ENCODE measurements at places on chromosomes 5 and 9.

GRCh38 chr5:171421331-171422262 is 2.1 kb downstream of the FGF18 start:
- no peak for DNase-seq

- no peak for DNase-seq
Observed at GRCh38 chr5:36790847-36791246, 85.7 kb upstream of the NIPBL start.

GRCh38 chr9:133119103-133119845 is 1.8 kb downstream of the RALGDS start:
- DNase-seq, result no peak

- DNase-seq, result no peak
Observed at GRCh38 chr5:173767574-173768266, 120.4 kb upstream of the CPEB4 start.

- no peak for DNase-seq
Observed at GRCh38 chr5:5751498-5751897, 329.0 kb downstream of the ICE1 start.

- no peak for DNase-seq
Observed at GRCh38 chr5:102450313-102450990, 48.3 kb downstream of the SLCO6A1 start.

DNA sequence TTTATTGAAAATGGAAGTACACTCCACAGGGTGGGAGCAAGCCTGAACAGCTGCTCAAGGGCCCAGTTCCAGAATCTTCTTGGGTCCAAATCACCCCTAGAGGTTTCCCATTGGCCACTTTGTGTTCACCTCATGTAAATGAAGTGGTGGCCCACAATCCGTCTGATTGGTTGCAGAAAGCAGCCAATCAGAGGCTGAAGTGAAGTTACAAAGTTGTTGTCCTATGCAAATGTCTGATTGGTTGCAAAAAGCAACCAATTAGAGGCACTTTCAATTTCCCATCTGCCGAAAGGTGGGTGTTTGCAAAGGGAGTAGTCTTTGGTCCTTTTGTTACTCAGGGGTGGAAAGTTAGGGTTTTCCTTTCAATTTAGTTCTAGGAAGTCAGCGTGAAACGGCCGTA is 8.8 kb downstream of the TMEM171 start:
- DNase-seq, result no peak

DNA sequence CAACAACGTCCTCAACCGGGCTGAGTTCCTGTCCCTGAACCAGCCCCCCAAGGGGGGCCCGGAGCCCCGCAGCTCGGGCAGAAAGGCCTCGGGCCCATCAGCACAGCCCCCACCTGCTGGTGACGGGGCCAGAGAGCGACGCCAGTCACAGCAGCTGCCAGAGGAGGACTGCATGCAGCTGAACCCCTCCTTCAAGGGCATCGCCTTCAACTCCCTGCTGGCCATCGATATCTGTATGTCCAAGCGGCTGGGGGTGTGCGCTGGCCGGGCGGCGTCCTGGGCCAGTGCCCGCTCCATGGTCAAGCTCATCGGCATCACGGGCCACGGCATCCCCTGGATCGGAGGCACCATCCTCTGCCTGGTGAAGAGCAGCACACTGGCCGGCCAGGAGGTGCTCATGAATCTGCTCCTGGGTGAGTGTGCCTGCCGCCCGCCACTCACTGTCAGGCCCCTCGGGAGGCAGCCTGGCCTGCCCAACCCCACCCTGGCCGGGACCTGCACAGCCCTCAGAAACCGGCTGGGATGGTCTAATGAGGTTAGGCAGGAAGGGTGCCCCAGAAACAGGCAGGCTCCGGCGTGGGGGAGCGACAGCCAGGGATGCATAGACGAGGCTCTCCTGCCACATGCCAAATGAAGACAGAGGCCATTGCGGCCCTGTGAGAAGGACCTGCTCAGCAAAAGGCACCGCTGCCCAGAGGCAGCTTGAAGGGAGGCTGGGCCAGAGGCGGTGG is 678 bp downstream of the PLPP7 start:
- no peak for DNase-seq

DNA sequence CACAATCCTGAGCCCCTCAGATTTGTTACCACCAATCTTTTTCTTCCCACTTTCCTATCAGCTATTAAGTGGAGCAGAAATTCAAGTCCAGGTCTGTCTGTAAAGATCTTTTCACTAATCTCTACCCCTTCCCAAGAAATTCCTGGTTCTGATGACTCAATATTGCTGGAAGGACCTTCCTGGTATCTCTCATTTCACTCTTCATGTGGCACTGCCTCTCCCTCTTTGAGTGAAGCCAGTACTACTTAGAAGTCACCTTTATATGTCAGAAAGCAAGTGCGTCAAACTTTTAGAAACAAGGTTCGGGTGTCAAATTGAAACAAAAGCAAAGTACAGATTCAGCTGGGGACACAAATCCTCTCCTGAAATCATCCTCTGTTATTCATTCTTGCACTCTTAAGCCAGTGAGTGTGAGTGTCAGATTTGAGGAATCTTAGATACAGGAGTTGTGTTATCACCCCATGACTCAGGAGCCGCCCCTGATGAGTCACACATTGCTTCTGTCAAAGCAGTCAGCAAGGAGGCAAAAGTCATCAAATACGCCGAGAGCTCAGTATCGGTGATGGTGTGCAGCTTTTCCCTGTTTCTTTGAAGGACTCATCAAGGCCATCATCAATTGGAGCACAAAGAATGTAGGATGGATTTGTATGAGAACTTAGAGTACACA is 313.0 kb downstream of the CETN3 start:
- DNase-seq, result no peak

DNA sequence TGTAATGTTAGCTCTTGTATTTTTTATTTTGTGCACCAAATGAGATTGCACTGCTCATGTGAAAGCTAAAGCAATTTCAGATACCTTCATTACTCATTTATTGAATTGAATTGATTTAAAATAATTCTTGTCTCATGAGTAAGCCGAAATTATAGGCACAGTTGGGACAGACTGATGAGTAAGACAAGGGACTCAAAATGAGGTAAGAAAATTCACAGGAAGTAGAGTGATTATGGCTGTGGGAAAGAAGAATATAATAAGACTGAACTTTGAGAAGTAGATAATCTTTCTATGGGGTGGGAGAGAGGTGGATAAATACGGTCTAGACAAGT is 51.1 kb downstream of the NUDT12 start:
- DNase-seq, result no peak

DNA sequence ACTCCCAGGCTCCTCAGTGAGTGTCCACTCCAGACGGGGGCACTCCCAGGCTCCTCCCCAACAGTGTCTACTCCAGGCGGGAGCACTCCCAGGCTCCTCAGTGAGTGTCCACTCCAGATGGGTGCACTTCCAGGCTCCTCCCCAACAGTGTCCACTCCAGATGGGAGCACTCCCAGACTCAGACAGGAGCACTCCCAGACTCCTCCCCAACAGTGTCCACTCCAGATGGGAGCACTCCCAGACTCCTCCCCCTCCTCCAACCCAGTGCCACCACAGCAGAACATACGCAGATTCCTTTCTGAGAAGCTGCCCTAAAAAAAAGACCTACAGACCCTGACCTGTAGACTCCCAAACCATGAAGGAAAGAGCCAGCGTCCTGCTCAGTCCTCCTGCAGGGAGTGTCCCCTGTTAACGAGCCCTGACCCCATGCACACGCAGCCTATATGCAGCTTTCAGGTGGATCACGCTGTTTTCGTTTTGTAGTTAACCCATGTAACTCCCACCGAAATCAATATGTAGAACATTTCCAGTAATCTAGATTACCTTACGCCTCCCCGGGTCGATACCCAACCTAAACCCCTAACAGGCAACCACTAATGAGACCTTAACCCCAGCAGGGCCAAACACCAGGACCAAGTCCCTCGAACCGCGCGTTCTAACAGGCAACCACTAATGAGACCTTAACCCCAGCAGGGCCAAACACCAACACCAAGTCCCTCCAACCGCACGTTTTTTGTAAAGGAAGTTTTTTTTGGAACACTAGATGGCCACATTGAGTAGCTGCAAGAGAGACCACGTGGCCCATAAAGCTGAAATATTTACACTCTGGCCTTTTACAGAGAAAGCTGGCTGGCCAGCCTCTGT is 15.7 kb downstream of the PNPLA7 start:
- peak; percentile 20 for DNase-seq

DNA sequence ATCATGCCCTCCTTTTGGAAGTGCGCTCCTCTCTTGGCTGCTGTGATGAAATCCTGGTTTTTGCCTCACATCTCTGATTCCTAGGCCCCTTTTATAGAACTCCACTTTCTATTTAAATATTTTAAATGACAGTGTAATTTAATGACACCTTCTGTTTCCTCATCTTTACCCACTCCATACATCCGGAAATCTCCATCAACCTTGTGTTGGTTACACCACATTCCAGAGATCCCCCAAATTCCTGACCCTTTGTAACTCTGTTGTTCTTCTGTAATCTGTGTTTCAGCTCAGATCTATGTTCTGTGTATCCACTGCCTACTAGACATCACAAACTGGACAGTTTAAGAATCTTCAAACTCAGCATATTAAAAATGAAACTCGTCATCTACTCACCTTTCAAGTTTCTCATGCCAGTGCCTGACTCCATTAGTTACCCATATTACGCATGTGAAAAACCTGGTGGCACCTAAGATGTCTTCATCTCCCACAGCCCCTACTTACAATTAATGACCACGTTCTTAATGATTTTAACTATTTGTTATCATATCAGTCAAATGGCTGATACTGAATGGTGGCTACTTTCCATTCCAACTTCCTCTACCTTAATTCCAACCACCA is 25.1 kb downstream of the PARP8 start:
- no peak for DNase-seq

DNA sequence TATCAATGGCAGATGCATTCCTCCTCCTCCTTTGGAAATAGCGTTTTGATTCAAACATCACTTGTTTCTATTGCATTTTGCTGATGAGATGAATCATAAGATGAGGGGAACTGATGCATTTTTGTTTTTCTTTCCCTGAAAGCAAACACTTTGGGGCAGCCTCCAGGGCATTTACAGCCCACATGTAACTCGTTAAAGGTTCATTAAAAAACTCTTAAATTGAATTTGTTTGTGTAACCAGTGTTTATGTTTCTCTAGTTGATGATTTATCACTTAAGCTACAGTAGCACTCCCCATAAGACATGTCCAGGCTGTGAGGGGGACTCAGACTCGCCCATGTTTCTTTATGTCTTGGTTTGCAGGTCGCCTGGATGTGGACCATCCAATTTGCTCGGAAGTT is 246.1 kb upstream of the ANKH start:
- no peak for DNase-seq

DNA sequence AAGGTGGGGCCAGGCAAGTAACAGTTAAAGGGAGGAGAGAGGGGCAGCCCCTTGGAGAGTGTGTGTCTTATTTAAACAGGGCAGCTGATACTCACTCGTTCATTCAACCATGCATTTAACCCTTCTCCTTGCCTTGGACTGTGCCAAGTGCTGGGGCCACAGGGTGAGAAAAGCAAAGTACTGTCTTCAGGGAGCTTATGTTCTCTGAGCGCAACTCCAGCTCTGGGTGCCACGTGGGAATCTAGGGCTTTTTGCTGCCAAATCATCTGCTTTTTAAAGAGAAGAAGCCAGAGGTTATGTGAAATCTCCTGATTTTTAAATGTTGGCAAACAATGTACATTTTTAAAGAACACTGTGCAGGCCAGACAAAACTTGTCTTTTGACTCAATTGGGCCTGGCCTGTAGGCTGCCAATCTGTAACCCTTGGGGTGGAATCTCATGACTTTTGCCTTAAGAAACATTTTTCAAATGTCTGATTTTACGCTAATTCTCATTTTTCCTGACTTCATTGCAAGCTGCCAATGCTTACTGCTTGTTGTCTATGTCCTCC is 157.8 kb downstream of the NTRK2 start:
- DNase-seq, result no peak

DNA sequence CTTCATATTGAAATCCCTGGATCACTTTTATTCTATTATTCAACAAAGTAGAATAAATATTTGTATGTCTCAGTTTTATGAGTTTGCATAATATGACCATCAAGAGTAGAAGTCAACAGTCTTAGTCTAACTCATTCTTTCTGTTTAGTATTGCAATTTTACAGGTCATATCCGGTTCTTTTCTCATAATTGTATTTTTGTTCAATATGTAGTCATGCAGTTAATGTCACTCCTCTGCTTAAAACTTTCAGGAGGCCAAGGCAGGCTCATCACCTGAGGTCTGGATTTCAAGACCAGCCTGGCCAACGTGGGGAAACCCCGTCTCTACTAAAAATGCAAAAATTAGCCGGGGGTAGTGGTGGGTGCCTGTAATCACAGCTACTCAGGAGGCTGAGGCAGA is 148.4 kb upstream of the TRPM3 start:
- DNase-seq, result no peak

GRCh38 chr5:160287378-160288051 is 24.8 kb downstream of the CCNJL start:
- no peak for DNase-seq

DNA sequence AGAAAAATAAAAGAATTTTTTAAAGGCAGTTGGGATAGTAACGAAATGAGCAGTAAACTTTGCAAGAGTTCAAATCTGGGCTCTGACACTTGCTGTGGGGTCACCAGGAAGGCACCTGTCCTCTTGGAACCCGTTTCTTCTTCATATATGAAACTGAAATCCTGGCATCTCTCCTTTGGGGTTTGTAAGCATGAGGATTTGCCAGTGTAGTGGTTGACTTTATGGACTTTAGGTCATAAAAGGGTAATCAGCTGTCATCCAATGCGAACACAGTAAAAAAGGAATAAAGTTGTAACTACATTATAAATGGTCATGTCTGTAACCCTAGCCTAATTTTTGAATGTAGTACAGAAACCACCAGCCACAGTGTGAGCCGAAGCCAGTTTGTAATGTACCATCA is 1.3 kb downstream of the RAB14 start:
- no peak for DNase-seq

DNA sequence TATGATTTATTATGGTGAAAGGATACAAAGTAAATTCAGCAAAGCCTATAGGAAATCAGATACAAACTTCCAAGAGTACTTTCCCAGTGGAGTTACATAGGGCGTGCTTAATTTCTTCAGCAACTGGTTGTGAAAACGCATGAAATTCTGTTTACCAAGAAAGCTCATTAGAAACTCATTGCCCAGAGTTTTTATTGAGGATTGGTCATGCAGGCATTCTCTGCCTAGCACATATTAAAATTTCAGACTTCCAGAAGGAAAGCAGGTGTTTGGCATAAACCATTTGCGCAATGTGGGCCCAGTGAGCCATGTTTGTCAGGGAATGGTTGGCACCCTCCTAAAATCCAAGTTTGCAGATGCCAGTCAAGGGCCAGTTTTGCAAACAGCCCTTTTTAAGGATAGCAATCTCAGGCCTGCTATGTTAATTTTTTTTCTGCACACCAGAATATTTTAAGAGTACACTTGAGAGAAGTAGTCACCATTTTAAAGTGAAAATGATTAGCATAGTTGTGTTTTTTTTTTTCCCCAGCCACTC is 311.1 kb upstream of the CHD1 start:
- DNase-seq, result no peak
